Urothelium cell line (cell line): ENCODE measurements at places on chromosomes 16 and 17.
A peak's percentile ranks its signal among the peaks of the same experiment; 100 is the strongest.

DNA sequence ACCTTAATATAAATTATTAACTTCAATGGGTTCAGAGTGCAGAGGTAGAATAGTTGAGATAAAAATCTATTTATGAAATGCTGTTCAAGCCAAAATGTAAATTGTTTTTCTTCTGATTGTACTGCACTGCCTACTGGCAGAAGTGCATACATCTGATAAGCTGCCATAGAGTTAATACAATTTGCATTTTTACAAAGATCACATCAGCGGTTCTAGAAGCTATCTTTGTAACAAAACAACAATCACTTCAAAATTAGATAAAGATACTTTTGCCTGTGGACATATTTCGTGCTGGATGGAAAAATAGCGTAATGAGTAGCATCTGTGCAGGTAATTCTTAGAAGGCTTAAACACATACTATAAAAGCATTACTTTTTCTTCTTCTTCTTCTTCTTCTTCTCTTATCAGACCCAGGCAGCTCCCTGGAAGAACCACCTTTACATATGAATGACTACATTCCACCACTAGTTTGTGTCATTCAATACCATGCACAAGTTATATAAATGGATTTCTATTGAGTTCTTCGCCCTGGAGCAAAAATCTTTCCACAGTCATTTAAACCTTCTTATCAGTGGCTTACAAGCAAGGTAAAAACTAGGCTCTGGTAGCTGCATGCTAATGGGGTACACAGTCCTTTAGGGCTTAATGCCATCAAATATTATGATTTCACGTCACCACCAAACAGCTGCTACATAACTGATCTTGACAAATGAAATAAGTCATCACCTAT lies 47.0 kb downstream of the SYNRG start:
- DNase-seq, result no peak

DNA sequence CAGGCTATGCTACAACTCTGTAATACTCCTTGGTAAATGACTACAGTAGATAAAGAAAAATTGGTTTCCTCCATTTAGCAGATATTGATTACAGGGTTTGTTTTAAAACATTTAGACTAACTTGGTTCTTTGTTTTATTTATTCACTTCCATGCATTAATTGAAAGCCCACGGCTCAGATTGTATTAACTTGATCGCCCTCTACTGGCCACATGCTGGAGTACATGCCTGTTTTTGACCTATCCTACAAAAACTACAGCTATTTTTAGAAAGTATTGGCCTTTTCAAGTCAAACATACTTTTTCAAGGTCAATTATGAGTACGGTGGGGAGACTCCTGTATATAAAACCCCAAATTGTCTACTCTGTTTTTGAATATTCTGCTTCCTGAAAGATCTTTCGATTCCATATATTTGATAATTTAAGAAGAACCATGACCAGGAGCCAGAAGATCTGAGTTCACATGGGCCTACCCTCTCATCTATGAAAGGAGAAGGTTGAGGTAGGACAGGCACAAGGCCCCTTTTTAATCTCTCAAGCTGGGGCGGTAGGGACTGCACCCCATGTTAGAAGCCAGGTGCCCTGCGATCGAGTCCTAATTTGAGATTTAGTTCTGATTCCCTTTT lies 51.8 kb downstream of the CA10 start:
- peak; percentile 57 for DNase-seq

DNA sequence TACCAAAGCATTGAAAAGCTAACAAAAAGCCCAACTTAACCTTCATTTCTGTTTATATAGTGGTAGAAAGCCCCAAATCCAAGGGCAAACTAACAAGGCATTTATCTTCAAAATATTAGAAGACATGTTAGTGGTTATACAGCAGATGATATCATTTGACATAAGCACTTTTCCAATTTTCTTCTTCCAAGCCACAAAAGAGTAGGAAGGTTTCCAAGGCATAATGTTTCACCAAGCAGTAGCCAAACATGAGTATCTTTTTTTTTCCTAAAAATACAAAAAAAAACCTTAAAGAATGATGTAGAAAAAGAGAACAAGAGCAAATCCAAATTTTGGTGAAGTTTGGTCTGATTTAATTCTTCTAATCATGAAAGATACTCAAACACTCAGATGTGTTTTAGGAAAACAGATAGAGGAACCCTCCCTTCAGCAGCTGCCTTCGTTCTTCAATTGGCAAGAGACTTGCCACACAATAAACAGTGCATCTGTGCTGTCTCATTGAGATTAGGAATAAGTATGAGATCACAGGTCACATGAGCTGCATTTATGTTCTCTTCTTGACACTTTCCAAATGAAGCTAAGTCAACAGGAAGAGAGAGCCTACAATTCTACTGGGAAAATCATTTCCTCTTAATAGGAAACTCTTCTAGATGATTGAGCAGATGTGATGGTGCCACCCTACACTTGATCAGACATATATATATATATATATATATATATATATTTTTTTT lies 106.7 kb downstream of the TTC19 start:
- DNase-seq, result no peak

- DNase-seq, result no peak
Observed at GRCh38 chr16:25051406-25052150, 36.4 kb upstream of the ARHGAP17 start.

GRCh38 chr17:17448076-17448475 lies 28.7 kb upstream of the MED9 start:
- no peak for DNase-seq

GRCh38 chr17:45752246-45752645 lies 31.9 kb upstream of the CRHR1 start:
- DNase-seq, result no peak

DNA sequence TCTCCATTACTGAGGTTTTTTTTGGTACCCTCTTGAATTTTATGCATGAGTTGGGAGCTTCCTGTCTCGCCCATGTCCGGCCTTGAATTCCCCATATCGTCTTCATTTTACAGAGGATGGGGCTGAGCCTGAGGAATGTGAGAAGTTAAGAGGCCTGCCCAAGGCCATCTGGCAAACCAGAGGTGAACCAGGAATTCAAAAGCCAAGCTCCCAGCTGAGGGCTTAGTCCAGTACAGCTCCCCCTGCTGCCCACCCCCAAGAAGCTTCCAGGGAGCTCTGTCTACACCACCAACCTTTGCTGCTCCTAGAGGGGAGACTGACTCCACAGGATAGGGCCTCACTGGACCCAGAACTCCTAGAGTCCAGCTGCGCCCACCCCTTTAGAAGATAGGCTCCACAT lies 20.7 kb upstream of the C16orf78 start:
- DNase-seq, result peak; percentile 48

DNA sequence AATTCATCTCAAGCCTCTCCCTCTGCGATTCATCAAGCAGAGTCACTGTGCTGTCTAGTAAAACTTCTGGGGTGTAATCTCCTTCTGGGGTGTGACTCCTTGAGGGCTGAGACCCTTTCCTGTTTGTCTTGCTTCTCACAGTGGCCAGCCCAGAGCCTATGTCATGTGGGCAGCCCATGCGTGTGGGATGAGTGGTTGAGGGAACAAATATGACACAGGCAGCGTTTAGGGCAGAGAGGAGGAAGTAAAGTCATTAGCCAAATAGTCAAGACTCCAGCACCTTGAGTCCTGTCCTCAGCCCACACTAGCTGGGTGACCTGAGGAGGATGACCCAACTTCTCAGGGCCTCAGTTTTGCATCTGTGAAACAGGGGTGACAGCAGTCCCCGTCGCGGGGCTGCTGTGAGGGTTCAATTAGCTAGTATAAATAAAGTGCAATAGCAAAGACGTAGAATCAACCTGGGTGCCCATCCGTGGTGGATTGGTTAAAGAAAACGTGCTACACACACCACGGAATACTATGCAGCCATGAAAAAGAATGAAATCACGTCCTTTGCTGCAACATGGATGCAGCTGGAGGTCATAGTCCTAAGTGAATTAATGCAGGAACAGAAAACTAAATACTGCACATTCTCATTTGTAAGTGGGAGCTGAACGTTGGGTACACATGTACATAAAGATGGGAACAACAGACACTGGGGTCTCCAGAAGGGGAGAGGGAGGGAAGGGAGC lies 4.5 kb upstream of the ITGAX start:
- DNase-seq, result no peak

DNA sequence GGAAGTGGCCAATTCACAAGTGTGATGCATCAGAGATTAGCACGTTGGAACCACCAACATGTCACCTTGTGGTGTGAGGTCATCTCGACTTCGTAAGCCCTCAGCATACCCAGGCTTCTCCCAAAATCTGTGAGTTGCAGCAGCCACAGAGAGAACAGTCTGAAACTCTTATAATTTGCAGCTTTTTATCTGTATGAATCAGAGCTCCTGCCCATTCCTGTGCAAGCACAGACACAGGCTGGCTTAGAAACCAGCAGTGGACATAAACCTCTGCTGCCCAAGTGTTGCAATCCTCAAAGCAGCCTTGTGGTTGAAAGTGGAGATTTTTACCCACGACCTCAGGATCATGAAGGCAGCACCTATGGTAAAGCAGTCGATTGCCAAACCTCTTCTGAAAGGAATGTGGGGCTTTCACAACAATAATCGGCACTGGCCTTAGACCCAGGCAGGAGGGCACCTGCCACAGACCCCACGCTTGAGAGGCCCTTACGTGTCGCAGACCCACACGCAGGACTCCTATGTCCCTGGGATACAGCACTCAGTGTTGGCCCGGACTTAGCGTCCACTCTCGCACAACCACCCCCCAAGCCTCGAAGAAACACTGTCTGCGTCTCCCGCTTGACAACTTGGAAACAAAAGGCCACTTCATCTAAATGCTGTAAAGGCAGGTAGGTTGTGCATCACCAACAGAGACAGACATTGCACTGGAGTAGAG lies 24.5 kb upstream of the OSGIN1 start:
- DNase-seq, result no peak

- DNase-seq, result no peak
Observed at GRCh38 chr16:12611916-12612597, 191.6 kb downstream of the CPPED1 start.
